ENCODE measurements at places on chromosomes 5 and 9. TPM values are rescaled to one million over a fixed set of nuclear protein-coding genes. Genes with fewer than 3 reads are reported as not detected.

DNA sequence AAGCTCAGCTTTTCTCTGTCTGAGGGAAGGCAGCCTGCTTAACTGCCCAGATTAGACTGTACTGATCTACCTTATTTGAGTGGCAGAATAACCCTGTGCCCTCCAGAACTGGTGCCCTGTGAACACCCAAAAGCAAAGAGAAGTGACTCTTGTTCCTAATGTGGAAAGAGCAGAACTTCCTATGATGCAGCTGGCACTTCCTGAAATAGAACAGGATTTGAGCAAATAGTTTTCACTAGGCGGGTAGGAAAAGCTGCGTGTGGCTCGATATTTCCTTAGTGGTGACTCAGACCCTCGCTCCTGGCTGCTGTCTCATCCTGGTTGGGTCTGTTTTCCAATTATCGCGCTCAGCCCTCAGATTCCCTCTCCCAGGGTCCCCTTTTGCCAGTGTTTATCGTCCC lies 89.9 kb downstream of the SH3TC2 start:
- DNase-seq: peak; percentile 95

DNA sequence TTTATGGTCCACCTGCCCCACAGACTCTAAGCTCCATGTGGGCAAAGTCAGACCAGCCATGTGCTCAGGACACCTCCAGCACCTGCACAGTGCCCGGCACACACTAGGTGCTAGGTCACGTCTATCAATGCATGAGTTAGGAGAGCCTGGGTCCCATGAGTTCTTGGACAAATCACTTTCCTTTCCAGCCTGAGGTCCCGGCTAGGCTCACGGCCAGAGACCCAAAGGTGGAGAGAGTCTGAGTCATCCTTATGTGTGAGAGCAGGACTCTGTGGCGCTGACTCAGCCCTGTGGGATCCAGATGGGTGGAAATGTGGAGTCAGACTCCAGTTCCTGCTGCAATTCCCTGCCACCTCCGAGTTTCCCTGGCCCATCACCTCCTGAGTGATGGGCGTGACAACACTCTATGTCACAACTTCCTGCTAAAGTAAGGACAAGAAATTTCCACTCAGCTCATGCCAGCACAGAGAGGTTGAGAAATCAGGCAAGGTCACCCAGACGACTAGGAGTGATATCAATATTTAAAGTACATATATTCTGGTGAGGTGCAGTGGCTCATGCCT lies 2.5 kb upstream of the ST6GALNAC4 start:
- DNase-seq: peak; percentile 94

- no peak for DNase-seq
These were observed 164.7 kb downstream of the GNAQ start for GRCh38 chr9:77866878-77867277.

DNA sequence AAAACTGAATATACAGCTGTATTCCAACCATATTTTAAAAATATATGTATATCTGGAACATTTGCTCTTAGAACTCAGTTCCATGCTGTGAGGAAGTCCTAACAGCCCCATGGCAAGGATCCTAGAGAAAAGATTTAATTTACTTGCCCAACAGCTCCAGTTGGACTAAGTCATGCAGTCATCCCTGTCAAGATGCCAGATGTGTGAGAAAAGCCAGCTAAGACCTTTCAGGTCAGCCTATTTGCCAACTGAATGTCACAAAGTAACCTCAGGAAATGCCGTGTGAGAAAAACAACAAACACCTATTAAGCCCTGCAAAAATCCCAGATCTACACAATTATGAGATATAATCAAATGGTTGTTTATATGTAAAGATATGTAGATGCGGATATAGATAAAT lies 416.3 kb downstream of the NR2F1-AS1 start:
- DNase-seq: peak; percentile 79

DNA sequence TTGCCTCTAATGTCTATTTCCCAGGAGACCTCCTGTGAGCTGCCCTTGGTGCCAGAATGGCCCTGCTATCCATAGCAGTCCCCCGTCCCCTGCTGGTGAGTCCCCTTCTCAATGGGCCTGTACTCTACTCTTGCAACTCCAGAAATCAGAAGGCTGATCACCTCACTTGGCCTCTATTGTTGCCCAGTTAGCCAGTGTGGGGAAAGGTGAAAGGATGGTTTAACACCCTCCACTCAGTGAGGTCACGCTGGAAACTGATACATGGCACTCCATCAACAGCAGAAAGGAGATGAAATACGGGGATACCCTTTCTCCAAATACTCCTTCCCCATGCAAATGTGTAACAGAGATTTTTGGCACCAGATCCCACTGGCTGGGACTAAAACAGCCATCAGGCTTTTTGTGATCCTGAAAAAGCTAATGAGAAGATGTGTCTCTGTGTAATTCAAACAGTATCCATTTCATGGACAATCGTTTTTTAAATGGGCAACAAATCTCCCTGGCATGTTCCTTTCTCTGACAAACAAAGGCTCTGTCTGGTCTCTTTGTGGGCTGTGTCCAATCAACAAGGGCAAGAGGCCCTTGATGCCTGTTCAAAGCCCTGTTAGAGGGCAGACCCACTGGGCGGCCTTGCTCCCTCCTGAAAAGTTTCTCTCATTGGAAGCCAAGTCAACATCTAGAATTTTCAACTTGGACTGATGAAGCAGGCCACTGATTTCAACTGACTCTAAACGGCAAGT lies 343.7 kb downstream of the SPOCK1 start:
- no peak for DNase-seq

DNA sequence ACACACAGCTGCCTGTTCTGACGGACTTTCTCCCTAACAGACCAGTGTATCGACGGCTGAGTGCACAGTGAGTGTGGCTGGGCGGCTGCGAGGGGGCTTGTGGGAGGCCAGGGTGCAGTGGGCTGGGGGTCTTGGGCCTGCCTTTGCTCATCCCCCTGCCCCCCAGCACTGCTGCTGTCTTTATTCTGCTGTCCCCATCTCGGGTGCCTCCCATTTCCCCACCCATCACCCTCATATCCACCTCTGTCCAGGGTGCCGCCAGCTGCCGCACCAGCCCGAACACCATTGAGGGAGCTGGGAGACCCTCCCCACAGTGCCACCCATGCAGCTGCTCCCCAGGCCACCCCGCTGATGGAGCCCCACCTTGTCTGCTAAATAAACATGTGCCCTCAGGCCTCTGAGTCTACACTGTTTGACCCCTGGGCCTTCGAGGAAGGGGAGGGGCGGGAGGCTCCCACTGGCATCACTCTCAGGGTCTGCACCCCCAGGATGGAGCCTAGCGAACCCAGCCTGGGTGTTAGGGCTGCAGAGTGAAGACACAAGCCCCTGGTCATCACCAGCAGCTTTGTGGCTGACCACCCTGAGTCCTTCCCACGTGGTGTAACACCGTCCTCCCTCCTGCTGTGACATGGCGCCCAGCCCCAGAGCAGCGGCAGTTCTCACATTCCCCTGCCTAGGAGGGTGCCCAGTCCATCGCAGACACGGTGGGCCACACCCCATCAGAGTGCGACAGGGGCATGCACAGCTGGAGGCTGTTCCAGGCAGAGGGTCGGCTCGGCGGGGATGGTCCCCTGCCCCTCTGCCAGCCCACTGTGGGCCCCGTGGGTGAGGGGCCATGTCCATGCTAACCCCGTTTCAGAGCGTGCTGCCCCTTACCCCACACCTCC lies 4.0 kb downstream of the LCN2 start:
- DNase-seq: no peak

- DNase-seq: peak; percentile 20
These were observed 135.2 kb downstream of the PCSK1 start for GRCh38 chr5:96297867-96298266.

NMUR2 gene
- total RNA-seq: not detected

LHX3 gene
- total RNA-seq: not detected
